ENCODE measurements at places on chromosomes 4 and X.

GRCh38 chr4:85127653-85128052, 161.2 kb upstream of the WDFY3 start:
- DNase-seq, result no peak

GRCh38 chr4:173794662-173795061, 264.6 kb upstream of the HAND2 start:
- DNase-seq, result no peak

DNA sequence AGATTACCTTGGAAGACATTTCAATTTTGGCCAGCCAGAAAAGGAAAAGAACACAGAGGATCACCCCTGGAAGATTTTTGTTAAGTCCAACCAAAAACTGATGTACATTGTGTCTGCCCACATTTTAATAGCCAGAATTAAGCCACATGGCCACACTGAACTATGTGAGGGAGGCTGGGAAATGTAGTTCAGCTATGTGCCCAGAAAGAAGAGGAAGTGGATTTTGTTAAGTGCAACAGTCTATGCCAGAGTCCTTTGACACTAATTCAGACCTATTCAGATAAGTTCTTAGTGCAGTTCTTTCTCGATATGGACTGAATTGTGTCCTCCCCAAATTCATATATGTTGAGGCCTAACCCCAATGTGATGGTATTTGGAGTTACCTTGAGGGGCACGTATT, 18.4 kb downstream of the PRPS1 start:
- no peak for DNase-seq

GRCh38 chrX:133045986-133046385, 50.9 kb downstream of the USP26 start:
- DNase-seq, result no peak

- no peak for DNase-seq
These were observed 282.6 kb downstream of the ADGRA3 start for GRCh38 chr4:22233230-22233629.

GRCh38 chr4:150332086-150332485, 249.9 kb upstream of the MAB21L2 start:
- no peak for DNase-seq

DNA sequence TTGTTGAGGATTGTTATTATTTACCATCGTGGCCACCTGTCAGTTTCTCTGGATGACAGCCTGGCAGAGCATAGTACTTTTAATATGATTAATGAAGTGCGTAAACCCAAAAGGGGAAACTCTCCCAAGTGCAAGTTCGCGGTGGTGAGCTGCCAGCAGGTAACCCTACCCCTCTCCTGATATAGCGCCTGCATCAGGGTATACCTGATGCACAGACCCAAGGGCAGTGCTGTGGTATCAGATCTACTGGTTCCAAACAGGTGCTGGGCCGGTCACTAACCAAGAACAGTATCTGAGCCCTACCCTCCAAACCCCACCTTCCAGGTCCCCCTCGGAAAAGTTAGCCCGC, 1.6 kb downstream of the RNF150 start:
- DNase-seq, result no peak

GRCh38 chr4:131002132-131002531, 1906.2 kb downstream of the C4orf33 start:
- no peak for DNase-seq

GRCh38 chr4:132614682-132615081, 534.4 kb upstream of the PCDH10 start:
- no peak for DNase-seq

Measured in urinary bladder (tissue), 4 donors.